ENCODE measurements at places on chromosomes 4 and X. TPM values are rescaled to one million over a fixed set of nuclear protein-coding genes. Genes with fewer than 3 reads are reported as not detected.

Gene SLC4A4
- 0.03 TPM for polyA plus RNA-seq

DNA sequence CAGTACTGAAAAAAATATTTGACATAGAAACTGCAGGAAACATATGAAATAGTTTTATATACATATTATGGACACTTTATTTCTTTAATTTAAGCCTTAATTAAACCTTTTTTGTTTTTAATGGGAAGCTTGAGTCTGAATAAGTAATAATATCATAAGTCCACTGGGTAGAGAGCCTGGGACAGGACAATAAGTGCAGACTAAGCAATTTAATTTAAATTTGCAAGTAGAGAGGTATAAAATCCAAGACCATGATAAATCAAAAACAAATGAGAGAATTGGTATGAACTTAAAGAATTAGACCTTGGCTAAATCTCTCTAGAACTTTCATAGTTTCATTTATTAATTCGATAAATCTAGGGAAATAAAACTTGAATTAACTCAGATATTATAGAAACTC is 571.2 kb downstream of the ARAP2 start:
- DNase-seq: no peak

GRCh38 chrX:110242371-110242770 is 75.5 kb downstream of the AMMECR1 start:
- DNase-seq: no peak

DNA sequence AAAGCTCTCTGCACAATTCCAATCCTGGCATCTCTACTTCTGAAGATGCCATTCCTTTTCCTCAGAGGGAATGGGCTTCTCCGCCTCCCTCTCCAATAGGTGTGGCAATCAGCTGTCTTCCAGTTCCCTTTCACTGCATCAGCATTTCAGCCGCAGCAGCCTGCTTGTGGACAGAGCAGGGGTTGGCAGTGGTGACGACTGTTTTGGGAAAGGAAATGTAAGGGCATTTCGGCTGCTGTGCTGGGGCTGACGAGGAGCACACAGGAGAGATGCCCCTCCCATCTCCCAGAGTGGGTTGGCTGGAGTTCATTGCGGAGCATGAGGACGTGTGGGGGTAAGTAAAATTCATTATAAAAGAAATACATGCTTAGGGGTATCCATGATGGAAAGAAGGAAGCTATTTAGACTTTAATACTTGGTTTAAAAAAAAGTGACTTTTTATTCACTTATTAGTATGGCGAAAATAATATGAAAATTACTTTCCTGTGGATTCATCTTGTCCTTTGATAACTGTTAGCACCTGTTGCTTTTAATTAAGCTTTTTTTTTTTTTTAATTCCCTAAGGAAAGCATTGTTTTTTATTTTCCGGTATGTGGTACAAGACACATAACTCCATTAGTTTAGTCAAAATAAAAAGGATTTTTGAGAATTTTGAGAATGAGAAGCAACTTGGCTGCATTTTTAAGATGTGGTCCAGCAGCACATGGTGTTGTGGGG is at the start of gene LIMCH1:
Gene LIMCH1 (plus strand): TSS at position 141 of the 717 bp plus-strand sequence. CDS start 67,839 bp downstream, outside the sequence.
- DNase-seq: no peak

GRCh38 chr4:18314731-18315130 is 293.2 kb upstream of the LCORL start:
- no peak for DNase-seq

Gene FAM9C
- not detected for polyA plus RNA-seq

Gene CRMP1
- not detected for polyA plus RNA-seq

Gene MAGEA8
- polyA plus RNA-seq: not detected

- DNase-seq: peak; percentile 71
These were observed 79.4 kb downstream of the SYNPO2 start for GRCh38 chr4:118968005-118968404.

Gene KLHL34
- polyA plus RNA-seq: not detected

Data from CD14-positive monocyte (primary cell).